Mesothelial cell of epicardium (in vitro differentiated cells): ENCODE measurements at places on chromosomes 1 and 21.
A peak's percentile ranks its signal among the peaks of the same experiment; 100 is the strongest.

GRCh38 chr1:18599704-18600103, 30.9 kb upstream of the PAX7 start:
- DNase-seq, result no peak

GRCh38 chr21:38699048-38699447, 106.7 kb upstream of the ETS2 start:
- no peak for DNase-seq

GRCh38 chr1:208445758-208446203, 201.6 kb upstream of the PLXNA2 start:
- DNase-seq, result no peak

GRCh38 chr1:17185485-17185860, 19.5 kb upstream of the PADI1 start:
- DNase-seq, result no peak

DNA sequence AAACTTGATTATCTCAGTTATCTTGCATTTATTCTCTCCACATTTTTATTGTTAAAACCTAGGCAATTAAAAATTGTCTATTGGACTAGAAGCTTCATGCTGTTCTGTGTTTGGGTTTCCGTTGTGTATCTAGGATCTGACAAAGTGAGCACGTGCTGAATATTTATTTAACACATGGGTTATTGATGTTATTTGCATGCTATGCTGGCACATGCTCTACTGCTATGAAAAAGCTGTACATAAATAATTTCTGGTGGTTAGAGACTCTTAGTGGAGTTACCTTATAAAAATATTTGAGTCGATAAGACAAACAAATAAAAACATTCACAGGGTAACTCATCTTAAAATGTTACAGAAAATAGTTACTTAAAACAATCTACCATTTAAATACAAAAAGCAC, 1769.7 kb downstream of the MRPL39 start:
- no peak for DNase-seq

GRCh38 chr1:116765962-116766361, 11.7 kb downstream of the CD2 start:
- DNase-seq, result no peak

DNA sequence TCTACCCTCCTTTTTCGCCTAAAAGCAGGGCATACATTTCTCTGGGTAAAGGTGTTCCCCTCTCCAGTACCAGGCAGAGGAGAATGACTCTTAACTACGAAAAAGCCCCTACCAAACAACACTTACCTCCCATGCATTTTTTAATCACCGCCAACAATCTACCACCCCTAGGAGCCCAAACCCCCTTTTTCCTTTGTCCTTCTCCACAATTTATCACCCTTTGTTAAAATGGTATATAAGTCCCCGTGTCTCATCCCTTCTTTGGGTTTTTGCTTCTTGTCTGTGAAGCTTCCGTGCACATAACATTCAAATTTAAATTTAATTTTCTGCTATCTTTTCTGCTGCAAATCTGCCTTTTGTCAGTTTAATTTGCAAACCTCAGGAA, 27.6 kb upstream of the COL18A1 start:
- no peak for DNase-seq

DNA sequence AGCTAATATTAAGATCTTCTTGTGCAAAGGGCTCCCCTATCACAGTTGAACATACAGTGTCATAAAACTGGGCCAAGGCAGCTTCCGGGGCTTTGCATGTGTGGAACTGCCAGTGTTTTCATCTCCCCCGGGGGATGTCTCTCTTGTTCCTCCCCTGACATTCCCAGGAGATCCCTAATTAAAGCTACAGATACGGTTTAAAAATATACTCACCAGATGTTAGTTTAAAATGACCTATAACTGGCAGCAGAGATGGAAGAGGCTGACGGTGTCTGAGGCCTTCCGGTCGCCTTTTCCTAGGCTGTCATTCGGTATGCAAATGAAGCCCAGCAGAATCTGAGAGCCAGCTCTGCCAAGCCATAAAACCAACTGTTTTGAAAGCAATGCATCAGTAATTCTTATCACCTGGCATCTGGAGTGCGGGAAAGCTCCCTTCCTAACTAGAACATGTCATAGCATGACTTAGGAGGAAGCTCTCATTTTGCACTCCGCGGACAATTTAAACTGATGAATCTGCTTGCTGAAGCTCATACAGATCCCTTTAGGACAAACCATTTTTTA, 436.5 kb upstream of the VAMP3 start:
- no peak for DNase-seq

GRCh38 chr1:195876792-195877191, 731.4 kb downstream of the KCNT2 start:
- no peak for DNase-seq

DNA sequence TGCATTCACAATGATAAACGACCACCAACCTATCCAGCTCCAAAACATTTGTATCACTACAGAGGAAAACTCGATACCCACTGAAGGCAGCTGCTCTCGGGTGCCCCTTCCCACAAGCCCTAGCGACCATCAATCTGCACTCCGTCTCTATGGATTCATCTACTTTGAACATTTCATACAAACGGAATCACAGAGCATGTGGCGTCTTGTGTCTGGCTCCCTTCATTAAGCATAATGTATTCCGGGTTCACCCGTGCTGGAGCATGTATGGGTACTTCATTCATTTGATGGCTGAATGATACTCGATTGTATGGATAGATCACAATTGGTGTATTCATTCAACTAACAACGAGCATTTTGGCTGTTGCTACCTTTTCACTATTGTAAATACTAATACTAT, 340.2 kb downstream of the SMYD3 start:
- no peak for DNase-seq

DNA sequence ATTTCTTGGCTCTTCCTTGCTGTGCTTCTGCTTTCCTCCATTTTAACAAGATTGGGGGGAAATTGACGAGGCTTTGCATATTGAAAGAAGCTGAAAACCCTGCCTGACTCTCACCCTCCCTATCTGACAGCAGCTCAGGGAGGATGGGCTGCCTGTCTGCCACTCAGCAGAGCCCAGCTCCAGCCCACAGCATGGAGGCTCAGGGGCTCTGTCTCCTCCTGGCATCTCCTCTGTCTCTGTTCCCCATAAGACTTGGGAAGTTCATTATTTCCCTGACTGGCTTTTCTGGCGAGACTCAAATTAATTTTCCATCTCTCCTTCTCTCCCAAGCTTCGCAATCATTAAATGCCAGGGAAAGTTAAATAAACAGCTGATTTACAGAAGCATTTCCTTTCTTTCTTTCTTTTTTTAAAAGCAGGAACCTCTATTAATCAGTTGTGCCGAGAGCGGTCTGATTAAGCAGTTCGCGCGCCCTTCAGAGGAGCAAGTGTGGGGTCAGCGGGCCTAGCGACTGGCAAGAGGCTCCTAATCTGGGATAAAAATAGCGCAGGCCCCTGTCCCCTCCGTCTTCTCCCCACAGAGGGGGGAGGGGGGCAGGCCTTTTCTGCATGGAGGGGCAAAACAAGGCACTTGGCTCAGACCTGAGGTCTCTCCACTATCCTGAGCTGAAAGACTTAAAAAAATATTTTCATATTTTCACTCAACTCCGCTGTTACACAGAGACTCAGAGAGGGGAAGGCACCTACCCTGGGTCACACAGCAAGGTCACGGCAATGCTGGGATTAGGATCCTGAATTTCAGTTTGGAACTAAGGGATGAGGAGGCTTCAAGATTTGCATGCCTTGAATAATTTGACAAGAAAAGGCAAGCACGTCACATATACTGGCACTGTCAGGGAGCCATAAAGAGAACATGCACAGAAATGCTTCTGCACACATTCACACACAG, 170.4 kb downstream of the ACTL8 start:
- no peak for DNase-seq

DNA sequence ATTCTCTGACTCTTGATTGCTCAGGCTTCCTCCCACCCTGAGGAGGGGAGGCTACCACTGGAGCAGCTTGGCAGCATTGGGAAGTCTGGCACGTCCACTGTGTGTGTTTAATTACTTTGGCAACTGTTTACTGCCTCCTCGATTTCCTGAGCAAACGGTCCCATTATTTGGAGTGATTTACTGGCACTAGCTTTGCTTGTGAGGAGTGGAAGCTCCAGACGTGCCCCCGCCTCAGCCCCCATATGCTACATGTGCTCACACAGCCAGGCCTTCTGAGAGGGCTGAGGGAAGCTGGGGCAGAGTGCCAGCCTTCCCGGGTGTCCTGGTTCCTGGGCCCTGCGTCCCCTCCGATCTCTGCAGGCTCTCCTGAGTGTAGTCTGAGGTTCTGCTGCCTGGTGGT, 306.2 kb downstream of the PTPRU start:
- DNase-seq, result peak; percentile 9

DNA sequence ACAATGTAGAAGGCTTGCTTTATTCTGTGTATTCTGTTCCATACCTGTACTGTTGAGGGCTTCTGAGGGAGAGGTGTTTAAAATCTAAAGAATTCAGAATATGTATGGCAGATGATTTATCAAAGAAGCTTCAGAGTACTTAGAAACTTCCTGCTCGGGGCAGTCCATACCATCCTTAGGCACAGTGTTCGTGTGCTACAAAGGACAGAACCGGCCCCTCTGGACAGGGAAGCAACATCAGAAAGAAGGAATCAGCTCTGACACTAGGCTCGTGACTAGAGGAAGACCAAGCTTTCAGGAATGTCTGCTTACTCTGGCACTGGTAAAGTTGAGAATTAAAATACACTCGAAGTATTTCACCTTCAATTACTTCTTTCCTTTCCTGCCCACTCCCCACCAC, 14.1 kb downstream of the SELP start:
- no peak for DNase-seq

DNA sequence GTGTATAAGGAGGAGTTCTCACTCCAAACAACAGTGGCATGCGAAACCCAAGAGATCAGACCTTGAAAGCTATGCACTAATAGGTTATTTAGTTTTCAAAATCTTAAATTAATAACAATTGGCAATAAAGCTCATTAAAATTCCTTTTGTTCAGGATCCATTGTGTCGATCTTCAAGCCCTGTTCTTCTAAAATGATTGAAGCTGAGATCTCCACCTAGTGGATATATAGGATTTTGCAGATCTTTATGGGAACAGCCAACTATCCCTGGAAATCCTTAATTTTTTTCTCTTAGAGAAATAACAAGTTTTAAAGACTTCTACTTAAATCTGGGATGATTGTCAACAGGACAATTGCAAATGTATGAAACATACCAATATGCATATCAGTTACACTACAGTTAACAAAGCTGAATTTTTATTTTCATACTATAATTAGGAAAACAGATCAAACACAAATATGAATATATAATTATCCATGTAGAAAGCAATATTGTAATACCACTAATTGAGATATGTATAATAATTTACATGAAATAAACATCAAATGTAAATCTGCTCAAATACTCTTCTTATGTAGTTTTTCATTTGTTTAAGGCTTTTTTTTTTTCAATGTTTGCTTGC, 43.3 kb downstream of the LRRC53 start:
- no peak for DNase-seq

- peak; percentile 34 for DNase-seq
Measured at GRCh38 chr1:115056395-115056798, 26.8 kb downstream of the TSHB start.

DNA sequence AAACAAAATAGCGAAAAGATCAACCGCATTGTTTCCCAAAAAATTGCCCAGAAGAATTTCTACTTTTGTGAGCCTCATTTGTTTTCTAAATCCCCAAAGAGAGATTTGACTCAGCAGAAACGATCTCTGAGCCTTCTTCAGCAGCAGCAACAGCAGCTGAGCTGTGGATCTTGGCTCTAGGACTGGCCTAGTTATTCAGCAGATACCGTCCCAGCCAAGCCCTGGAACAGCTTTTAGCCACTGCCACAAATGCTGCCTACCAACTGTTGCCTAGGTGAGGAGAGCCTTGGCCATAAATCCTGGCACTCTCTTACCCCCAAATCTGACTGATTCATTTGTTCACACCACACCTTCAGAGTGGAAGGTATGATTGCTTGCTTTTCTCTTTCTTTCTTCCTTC, 320.1 kb downstream of the TGFB2 start:
- DNase-seq, result no peak

DNA sequence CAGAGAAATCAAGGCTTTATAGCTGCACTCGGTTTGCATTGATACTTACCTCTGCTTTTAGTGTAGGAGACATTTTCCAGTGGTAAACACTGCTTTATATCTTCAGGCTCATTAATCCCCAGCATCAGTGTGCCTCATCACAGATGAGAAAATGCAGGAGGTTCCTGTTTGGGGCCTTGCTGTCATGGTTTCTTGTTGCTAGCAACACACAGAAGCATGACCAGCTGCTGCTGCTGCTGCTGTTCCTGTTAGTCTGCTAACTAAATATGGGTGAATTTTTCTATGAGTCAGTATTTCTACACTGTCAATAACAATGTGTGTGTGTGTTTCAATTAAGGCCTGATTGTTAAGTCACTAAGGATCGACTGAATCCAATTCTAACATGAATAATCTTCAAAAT, 85.8 kb upstream of the RGS1 start:
- DNase-seq, result no peak

DNA sequence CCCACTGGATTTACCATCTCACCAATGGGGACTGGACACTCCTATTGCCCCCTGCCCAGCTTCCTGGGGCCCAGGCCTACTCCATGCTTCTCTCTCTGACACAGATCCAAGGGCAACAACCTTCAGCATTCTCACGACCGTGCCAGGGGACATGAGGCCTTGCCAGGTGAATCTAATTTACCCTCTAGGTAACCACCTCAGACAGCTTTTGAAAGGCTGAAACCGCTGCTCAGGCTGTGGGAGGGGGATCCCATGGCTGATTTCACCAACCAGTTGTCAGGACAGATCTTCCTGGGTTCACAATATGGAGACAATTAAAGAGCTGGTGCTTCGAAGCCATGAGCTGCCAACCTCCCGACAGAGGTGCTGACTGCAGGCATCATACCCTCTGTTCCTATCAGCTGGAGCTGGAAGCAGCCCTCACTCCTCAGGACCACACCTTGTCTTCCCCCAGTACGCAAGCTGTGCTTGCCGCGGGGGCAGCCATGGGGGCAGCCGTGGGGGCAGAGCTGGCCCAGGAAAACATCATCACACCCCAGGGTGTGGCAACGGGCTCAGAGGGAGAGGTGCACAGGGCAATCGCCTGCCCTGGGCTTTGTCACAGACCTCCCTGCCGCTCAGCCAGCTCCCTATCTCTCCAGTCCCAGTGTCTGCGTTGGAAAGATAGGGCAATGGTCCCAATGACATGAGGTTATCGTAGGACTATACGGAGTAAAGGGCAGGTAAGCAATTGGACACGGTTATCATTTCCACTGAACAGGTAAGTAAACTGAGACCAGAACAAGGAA, 120.2 kb downstream of the DMRTB1 start:
- DNase-seq, result peak; percentile 8

GRCh38 chr1:240501115-240501514, 110.8 kb downstream of the GREM2 start:
- no peak for DNase-seq

GRCh38 chr1:237327061-237327460, 285.1 kb downstream of the RYR2 start:
- DNase-seq, result no peak

DNA sequence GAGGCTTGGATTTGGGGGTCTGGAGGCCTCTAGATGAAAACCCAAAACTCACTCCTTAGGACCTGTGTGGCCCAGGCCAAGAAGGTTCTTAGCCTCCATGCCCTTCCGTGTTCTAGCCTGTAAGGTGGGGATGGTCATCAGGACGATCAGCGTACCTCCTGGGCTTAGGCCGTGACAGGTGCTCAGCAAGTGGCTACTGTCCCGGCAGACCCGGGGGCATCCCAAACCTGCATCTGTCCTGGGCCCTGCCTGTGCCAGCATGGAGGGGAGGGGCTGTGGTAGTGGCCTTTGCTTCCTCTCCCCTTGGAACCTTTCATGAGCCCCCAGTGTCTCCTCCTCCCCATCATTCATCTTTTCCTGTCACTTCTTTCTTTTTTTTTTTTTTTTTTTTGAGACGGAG, 22.7 kb upstream of the TRAPPC10 start:
- no peak for DNase-seq
